Large intestine (tissue), 12 donors: ENCODE measurements at places on chromosomes 4 and X. TPM values are rescaled to one million over a fixed set of nuclear protein-coding genes. Genes with fewer than 3 reads are reported as not detected.

The MAGEA1 gene
- not detected for polyA plus RNA-seq

The RAB39B gene
- polyA plus RNA-seq = 1.6 TPM

The GPR119 gene
- 0.61 TPM for polyA plus RNA-seq

The DSPP gene
- 0.01 TPM for polyA plus RNA-seq

The CUL4B gene
- 37.9 TPM for polyA plus RNA-seq
